ENCODE measurements at places on chromosomes 12 and 14.

GRCh38 chr12:174124-174523 is 39.8 kb downstream of the SLC6A12 start:
- DNase-seq: no peak

DNA sequence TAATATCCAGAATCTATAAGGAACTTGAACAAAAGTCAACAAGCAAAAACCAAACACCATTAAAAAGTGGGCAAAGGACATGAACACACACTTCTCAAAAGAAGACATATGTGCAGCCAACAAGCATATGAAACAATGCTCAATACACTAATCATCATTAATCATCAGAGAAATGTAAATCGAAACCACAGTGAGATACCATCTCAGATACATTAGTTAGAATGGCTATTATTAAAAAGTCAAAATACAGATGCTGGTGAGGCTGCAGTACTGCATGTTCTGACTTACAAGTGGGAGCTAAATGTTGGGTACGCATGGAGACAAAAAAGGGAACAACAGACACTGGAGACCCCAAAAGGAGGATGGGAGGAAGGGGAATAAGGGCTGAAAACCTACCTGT is 67.1 kb downstream of the BLTP3B start:
- no peak for DNase-seq

GRCh38 chr12:110813285-110813684 is 33.5 kb upstream of the CCDC63 start:
- no peak for DNase-seq

GRCh38 chr12:121378736-121379135 is 21.2 kb upstream of the RNF34 start:
- DNase-seq: no peak

- no peak for DNase-seq
Measured at GRCh38 chr14:47226877-47227520, 448.4 kb downstream of the MDGA2 start.

GRCh38 chr14:99314623-99315022 is 42.6 kb upstream of the BCL11B start:
- no peak for DNase-seq

DNA sequence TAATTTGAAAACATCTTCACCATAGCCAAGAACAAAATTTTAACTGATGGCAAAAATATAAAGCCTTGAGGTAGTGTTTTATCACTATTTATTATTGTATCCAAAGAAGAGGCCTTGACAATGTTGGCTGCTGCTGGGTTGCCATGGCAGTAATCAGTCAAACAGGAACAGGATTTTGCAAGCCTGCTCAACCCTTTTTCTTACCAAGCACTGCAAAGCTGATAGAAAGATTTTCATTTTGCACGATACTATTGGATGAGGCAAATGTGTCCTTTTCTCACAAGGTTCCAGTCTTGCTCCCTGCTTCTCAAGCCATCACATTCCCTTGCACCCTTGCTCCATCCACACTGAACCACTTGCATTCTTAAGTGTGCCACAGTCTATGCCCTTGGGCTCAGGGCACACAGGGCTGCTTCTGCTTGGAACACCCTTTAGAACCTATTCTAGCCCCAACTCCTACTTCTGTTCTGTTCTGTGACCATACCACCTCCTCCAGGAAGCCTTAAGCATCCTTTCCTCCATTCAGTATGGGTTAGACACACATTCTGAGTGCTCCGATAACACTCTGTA is 76.5 kb upstream of the AMIGO2 start:
- no peak for DNase-seq

DNA sequence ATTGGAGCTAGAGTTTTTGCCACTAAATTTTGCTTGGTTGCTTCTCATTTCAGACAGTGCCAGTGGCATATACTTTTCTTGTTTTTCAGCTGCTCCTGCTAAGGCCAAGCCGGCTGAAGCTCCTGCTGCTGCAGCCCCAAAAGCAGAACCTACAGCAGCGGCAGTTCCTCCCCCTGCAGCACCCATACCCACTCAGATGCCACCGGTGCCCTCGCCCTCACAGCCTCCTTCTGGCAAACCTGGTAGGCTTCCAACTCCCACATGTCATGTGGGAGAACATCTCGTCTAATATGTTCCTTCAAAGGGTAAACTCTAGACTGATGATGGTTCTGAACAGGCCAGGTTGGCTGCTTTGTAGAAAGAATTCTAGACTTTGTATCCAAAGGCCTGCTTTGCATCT is 11.0 kb downstream of the DLST start:
- no peak for DNase-seq

DNA sequence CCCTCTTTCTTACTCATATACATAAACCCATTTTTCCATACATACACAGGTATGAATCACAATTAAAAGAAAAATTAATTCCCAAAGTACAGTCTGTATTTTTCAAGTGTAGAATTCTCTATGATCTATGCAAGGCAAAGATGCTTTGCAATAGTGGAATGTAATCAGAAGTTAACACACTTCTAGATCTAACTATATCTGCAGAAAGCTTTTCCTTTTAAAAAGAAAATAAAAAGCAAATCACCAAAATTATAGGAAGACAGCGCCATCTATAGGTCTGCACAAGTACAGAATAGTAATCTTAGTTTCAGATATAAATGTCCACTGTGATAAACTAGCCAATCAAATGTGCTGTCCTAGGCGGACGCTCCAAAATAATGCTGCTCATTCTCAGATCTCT is 22.0 kb downstream of the SLC25A21 start:
- no peak for DNase-seq

DNA sequence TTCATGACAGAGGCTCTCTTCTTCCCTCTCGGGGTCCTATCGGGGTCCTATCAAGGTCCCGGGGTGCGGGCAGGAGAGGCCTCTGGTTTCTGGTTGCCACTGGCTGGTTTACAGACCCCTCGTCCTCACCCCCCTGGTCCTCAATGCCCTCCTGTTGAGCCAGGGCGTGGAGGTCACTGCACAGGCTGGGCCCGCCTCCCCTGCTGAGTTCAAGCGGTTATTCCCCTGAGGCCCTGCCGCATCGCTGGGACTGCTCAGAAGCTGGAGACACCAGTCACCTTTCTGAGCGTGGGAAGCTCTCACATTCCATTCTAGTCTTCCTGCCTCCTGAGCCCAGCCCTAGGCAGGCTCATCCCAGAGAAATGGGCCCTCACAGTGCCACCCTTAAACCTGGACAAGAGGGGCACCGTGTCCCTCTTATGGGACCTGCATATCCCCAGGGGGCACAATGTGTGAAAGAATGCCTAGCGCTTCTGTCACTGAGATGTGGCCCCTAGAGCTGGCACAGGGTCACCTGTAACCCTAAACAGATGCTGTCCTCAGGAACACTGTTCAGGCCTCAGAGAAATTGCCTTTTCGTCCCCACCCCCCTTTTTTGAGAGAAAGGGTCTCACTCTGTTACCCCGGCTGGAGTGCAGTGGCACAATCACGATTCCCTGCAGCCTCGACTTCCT is 177.7 kb upstream of the RGS6 start:
- no peak for DNase-seq

GRCh38 chr12:2477009-2477766 is 317.6 kb upstream of the FKBP4 start:
- no peak for DNase-seq

DNA sequence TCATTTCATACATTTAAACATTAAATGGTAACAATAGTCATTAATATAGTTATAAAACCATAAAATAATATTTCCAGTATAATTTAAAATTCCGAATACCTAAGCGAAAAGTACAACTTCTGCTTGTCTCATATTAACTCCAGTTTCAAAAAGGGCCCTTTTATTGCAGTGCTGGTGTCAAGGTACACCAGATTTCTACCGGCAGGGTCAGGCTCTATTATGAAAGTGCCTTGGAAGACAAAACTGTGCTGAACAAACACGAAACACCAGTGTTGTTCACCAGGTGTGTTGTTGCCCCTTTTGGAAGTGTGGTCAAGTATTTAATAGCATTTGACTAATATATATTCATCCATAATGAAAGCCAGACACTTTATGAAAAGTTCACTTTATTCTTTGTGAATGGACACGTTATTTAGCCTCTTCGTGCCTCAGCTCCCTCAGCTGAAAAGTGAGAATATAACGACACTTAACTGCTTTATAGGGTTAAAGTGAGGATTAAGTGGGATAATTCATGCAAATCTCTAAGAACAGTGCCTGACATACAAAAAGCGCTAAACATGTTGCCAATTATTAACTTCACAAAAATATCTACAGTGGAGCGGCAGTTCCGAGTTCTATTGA is 20.3 kb upstream of the GNS start:
- no peak for DNase-seq

- DNase-seq: no peak
Measured at GRCh38 chr12:12725956-12726554, 8.9 kb downstream of the CDKN1B start.

GRCh38 chr12:90514325-90514724 is 440.7 kb downstream of the CCER1 start:
- no peak for DNase-seq

- no peak for DNase-seq
Measured at GRCh38 chr12:52347016-52347415, 20.3 kb downstream of the KRT85 start.

- DNase-seq: no peak
Measured at GRCh38 chr12:106342397-106343213, 14.9 kb upstream of the POLR3B start.

GRCh38 chr14:94906577-94906976 is 136.7 kb upstream of the GSC start:
- DNase-seq: no peak
